Renal pelvis (tissue), 12 donors: ENCODE measurements at places on chromosomes 2 and 18. TPM values are rescaled to one million over a fixed set of nuclear protein-coding genes. Genes with fewer than 3 reads are reported as not detected.

DNA sequence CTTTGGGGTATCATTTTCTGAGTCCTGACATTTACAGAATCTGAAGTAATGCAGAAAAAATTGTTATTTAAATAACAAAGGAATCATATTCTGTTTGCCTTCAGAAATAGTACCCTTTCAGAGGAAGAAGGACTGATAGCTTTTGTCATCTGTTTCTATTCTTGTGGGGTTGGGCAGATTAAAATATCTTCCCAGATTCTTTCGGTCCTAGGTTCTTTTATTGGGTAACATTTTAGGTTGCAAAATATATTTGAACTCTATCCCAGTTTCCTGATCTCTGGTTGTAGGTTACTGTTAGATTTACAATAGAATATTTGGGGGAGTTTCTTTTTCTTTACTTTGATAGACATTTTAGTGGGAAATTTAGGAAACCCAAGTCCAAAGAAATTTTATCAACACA is 550.5 kb downstream of the SPAG16 start:
- DNase-seq, result no peak

- no peak for DNase-seq
These were observed 14.0 kb downstream of the TMEM247 start for GRCh38 chr2:46493241-46493970.

DNA sequence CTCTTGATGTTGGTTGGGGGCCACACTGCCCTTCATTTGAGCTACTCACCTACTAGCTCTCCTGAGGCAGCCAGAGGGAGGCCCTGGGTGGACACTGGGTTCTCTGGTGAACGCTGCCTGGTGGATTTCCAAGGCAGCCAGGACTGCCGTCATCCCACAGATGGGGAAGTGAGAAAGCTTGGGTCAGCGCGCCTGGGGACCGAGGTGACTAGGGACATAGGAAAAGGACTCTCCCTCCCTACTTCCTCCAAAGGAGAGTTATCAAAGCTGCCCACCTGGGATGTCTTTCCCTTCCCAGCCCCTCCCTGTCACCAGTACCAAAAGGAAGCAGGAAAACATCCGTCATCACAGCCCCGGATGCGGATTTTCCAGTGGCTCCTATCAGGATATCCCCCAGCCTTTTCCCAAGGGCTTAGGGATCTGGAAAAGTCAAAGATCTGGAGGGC is 3.8 kb upstream of the SEMA4C start:
- no peak for DNase-seq

DNA sequence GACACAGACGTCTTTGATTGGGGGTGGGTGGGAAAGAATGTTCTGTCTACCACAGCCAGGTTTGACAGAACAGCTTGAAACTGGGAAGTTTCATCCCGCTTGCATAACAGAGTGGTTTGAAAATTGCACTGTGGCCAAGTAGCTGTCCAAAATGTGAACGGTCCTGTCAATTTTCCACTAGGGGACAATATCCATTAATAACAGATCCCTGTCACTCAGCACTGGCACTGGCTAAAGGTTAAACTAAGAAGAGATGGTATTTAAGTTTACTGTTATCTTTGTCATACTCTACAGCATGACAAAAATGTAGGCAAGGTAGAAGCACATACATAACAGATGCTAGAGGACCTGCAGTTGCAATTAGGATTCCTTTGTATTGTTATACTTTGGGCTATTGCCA is 55.6 kb upstream of the ACMSD start:
- DNase-seq, result no peak

DNA sequence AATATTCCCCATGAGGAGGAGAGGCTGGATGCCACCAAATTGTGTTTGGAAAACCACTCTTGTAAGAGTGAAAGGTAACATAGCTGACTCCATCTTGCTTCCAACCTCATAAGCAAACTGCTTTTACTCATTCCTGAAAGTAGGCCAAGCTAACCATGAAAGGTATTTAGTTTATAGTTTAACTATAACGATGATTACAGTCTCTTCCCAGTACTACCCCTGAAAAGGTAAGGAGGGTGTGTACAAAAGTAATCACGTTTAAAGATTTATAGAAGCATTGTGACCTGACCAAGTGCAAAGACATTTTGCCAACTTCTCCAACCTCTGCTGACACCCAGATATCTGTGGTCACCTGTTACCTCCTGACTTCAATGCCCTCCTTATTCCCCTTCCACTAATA is 122.6 kb downstream of the CD8B2 start:
- DNase-seq, result no peak

GRCh38 chr2:73307720-73308119 is 14.4 kb upstream of the EGR4 start:
- no peak for DNase-seq

- DNase-seq, result no peak
These were observed 3.6 kb upstream of the LRATD1 start for GRCh38 chr2:14628901-14629300.

- no peak for DNase-seq
These were observed 1.2 kb downstream of the ASAP2 start for GRCh38 chr2:9207641-9208311.

Gene AQP12A
- 0.92 TPM for polyA plus RNA-seq

Gene ANKAR
- polyA plus RNA-seq, result 13.8 TPM

Gene NEU2
- not detected for polyA plus RNA-seq
